ENCODE measurements at places on chromosomes 1 and 21. TPM values are rescaled to one million over a fixed set of nuclear protein-coding genes. Genes with fewer than 3 reads are reported as not detected.

LIPI gene
- not detected for total RNA-seq

S100A2 gene
- 8.2 TPM for total RNA-seq

ASCL5 gene
- total RNA-seq = not detected

MMEL1 gene
- total RNA-seq = not detected

EPHB2 gene
- 3.5 TPM for total RNA-seq

FAAH gene
- 10.5 TPM for total RNA-seq

TTC34 gene
- total RNA-seq = 0.22 TPM

HEATR1 gene
- total RNA-seq = 47.1 TPM

GBP5 gene
- total RNA-seq = not detected

CYP2J2 gene
- 2.4 TPM for total RNA-seq

CCDC27 gene
- not detected for total RNA-seq

C1orf210 gene
- 0.39 TPM for total RNA-seq

ACBD3 gene
- 52.2 TPM for total RNA-seq

OR2L2 gene
- total RNA-seq = not detected

OR2L3 gene
- not detected for total RNA-seq

CD247 gene
- total RNA-seq = not detected

PLK3 gene
- total RNA-seq = 6.3 TPM

FAM72D gene
- total RNA-seq = 0.79 TPM

ANGPTL1 gene
- total RNA-seq = not detected

PLA2G4A gene
- total RNA-seq = 25.9 TPM

LDLRAD1 gene
- total RNA-seq = not detected

CYP4B1 gene
- 2.5 TPM for total RNA-seq

SELENBP1 gene
- total RNA-seq = 2.0 TPM

GPR52 gene
- total RNA-seq = 3.5 TPM

TARS2 gene
- total RNA-seq = 16.9 TPM

AVPR1B gene
- total RNA-seq = not detected

S100A1 gene
- total RNA-seq = not detected
